ENCODE measurements at places on chromosomes 4 and X.

- no peak for DNase-seq
These were observed 605.9 kb upstream of the DIPK2B start for GRCh38 chrX:45806410-45807121.

DNA sequence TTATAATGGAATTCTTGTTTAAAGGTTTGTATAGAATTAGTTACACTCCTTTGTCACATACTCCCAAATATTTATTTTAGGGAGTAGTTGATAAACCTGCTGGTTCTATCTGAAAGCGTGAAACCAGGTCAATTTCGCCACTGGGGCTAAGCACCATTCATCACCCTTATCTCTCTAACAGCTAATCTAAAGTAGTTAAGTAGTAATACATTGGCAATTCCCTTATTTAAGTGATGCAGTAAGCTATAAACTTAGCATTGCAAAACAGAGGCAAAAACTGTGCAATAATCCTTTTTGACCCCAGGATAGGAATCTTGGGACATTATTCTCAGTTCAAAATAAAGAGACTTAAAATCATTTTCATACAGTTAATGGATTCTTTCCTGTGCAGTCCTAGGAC is 33.7 kb upstream of the PTPN13 start:
- no peak for DNase-seq

DNA sequence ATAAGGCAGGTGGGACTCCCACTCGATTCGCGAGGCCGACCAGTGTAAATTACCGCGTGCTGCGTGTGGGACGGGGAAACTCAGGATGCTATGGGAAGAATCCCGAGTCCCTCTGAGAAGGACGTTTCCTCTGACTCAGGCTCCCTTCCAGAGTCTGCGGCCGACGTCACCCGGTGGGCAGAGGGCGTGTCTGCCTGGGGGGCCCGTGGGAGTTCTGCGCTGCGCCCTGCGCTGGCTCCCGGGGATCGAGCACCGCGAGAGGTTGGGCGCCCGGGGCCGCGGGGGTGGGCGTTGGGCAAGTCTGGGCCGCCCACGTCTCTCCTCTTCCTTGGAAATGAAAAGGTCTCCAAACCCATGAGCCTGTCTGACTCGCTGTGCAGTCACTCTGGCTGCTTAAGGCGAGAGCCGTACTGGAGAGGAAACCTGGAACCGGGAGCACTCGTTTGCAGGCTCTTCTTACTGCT is 568 bp downstream of the NIPAL1 start:
- no peak for DNase-seq

GRCh38 chr4:159508917-159509500 is 406.1 kb downstream of the RAPGEF2 start:
- no peak for DNase-seq

GRCh38 chrX:150291014-150291413 is 72.1 kb upstream of the MAMLD1 start:
- DNase-seq: no peak

- DNase-seq: no peak
These were observed 1.5 kb downstream of the CCNG2 start for GRCh38 chr4:77158487-77158861.

DNA sequence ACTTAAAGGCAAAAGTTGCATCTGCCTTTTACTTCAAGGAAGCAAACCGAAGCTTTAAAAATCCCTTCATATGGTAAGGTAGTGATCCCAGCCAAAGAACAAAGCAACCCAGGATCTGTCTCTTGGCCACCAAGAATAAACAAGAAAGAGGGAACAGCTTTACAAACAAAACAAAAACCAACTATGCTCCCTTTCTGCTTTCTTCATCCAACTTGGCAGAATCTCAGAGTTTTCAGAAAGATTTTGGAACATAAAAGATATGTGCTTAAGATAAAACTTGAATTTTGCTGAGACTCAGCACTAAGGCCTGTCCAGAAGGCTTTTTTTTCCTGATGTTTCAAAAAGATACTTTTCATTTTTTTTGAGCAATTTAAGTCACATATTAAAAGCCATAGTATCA is 94.0 kb downstream of the COL4A6 start:
- no peak for DNase-seq

- DNase-seq: no peak
These were observed 438.1 kb upstream of the PCDH10 start for GRCh38 chr4:132710971-132711370.

DNA sequence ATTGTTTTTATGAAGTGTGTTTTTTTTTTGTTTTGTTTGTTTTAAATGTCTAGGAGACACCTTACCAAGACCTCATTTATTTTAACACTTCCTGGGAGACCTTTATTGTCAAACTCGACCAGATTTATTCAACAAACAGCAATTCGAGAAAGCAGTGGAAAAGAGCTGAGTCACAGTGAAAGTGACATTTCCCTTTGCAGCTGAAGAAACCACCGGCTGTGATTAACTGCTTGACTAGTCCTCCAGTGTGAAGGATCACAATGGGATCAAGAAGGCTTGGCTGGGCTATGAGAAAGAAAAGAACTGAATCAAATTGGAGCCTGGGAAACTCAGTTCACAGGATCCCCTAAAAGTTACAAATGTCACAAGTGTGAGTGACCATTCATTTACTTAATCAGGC is 11.9 kb upstream of the ADH7 start:
- no peak for DNase-seq

All from erythroblast (primary cell).